ENCODE measurements at places on chromosomes 11 and 22.
A peak's percentile ranks its signal among the peaks of the same experiment; 100 is the strongest.

DNA sequence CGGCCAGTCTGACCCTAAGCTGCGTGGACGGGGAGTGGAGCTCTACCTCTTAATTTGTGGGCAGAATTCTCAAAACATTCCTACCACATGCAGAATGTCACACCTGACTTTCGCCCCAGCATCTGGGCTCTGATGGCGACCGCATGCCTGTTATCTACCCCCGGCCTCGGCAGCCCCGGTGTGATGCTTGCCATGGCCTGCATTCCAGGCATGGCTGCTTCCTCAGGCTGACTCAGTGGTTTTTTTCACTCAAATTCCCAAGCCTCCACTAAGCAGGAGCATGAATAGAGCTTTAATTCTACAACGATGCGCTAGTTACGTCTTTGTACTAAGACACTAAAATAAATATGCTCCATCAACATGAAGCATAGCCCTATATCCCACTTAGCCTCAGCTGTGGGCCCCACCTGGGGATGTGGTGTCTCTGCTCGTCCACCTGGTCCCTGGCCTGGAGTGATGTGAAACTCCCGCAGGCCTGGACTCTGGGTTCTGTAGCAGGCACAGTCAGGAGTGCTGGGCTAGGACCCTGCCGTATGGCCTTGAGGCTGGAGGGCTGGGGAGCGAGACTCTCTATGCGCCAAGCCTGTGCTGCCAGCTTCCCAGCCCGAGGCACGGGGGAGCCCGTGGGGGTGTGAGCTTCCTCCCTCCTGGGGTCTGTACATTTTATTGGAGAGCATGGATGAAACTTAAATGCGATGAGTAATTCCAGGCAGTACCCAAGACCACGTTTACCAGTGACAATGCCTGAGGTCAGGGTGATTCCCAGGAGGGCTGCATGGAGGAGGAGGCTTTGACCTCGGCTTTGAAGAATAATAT is 153.2 kb downstream of the CTTN start:
- no peak for DNase-seq

DNA sequence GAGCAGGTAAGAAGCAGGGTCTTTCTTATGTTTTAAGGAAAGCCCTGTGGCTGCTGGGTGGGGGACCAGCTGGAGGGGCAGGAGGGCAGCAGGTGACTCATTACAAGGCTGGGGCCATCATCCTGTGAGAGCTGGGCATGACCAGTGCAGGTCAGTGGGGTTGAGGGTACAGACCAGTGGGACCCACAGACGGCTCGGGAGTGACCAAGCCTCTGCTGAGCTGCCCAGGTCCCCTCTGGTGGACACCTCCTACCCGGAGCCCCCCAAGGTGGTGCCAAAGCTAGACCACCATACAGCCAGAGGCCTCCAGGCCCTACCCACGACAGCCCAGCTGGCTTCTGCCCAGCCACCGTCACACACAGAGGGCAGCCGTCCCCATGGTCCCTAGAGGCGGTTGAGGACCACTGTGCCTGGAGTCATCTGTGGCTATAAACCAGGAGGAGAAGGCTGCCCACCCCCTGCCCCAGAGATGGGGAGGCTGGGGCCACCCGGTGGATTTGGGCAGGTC is 670 bp downstream of the MYEOV start:
- no peak for DNase-seq

- no peak for DNase-seq
Observed at GRCh38 chr22:36971341-36972125, 47.7 kb downstream of the TST start.

GRCh38 chr11:36509201-36509639 is 852 bp downstream of the TRAF6 start:
- DNase-seq: peak; percentile 77

- no peak for DNase-seq
Observed at GRCh38 chr11:32137869-32138268, 47.0 kb downstream of the RCN1 start.

GRCh38 chr11:125052047-125052446 is 11.1 kb upstream of the SLC37A2 start:
- DNase-seq: no peak

- DNase-seq: no peak
Observed at GRCh38 chr22:43375951-43376455, 32.8 kb upstream of the SCUBE1 start.

- peak; percentile 53 for DNase-seq
Observed at GRCh38 chr22:39958949-39959639, 1.1 kb upstream of the TMA7B start.

Measured in hematopoietic multipotent progenitor cell treated with erythropoietin and hydrocortisone succinate and interleukin-3 and kit ligand, for 4 days (in vitro differentiated cells).